ENCODE measurements at places on chromosomes 11 and 22.

DNA sequence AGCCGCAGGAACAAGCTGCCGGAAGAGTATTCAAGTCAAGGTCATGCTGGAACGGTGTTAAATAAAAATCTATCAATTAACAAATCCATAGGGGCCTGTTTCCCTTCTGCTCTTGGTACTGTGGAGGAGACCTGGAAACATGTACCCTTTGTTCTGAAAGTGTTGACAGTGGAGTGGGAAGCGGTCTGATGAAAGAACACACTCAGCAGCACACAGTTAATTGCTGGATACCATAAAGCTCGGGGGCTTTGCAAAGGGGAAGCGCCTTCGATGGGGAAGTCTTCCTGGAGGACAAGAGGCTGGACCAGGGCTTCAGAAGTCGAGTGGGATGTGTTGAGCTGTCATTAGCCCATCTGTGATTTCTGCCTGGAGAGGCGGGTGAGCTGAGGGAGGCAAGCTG lies 112.5 kb upstream of the CLPB start:
- DNase-seq: peak; percentile 49

DNA sequence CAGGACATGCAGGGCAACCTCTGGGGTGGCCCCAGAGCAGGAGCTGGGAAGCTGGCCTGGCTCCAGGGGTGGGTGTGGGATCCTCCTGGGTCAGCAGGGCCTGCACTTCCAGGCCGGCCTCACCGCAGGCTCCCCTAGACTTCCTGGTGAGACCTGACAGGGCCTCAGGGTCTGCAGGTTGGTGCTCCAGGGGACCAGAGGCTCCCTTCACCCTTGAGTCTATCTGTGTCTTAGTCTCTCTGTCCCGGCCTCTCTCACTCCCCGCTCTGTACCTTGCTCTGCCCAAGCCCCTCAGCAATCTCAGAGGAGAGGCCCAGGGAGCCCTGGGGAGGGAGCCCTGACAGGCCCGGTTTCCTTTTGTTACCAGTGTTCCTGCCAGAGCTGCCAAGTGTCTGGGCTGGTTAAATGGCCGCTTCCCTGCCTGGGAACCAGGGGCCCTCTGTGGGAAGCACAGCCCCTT lies 13.9 kb downstream of the CD82 start:
- no peak for DNase-seq

GRCh38 chr11:101327908-101328307 lies 198.3 kb upstream of the PGR start:
- DNase-seq: no peak

DNA sequence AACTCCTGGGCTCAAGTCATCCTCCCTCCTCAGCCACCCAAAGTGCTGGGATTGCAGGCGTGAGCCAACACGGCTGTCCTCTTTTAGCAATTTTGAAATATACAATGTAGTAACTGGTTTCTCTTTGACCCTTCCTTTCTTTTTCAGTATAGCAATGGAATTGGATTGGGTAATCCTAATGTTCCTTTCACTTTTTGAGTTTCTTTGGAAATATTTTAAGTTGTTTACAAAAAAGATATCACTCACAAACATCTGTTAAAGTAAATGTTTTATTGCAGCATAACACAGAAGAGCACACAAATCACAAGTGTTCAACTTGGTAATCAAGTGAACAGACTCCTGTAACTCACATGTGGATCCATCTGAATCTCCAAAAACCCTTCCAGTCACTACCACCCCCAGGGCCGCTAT lies 44.6 kb upstream of the EP300 start:
- DNase-seq: no peak

DNA sequence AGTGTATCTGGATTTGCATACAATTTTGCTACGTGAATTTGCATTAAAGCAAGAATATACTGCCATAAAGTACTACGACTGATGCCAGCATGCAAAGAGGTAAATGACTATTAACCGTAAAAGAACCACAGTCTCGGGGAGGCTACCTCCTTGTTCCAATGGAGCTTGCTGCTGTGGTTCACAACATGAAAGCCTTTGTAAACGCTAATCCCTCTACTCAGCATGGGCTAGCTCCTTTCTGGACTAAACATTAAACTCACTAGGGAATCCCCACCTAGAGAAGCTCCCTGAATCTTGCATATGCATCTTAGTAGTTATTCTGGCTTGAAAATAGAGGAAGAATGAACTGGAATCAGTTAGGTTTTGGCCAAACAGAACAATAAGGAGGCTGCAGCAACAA lies 60.5 kb upstream of the ARHGAP32 start:
- no peak for DNase-seq

DNA sequence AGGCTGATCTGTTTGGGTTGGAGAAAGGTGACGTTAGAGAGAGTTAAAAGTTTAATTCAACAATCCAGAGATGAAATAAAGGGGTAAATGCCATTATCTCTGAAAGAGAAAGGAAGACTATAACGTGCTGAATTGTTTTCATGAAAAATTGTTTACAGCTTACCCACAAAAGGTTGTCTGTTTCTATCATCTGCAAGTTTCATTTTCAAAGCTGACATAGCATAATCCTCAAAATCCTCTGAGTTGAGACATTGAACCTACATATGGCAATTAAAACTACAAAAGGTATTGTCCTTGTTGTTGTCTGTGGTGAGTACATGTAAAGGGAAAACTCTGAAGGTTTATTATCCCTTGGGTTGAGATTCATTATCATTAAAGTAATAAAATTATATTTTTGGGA lies 569.9 kb downstream of the LUZP2 start:
- DNase-seq: no peak

- DNase-seq: no peak
Observed at GRCh38 chr11:57487920-57488659, 27.4 kb downstream of the SLC43A1 start.

DNA sequence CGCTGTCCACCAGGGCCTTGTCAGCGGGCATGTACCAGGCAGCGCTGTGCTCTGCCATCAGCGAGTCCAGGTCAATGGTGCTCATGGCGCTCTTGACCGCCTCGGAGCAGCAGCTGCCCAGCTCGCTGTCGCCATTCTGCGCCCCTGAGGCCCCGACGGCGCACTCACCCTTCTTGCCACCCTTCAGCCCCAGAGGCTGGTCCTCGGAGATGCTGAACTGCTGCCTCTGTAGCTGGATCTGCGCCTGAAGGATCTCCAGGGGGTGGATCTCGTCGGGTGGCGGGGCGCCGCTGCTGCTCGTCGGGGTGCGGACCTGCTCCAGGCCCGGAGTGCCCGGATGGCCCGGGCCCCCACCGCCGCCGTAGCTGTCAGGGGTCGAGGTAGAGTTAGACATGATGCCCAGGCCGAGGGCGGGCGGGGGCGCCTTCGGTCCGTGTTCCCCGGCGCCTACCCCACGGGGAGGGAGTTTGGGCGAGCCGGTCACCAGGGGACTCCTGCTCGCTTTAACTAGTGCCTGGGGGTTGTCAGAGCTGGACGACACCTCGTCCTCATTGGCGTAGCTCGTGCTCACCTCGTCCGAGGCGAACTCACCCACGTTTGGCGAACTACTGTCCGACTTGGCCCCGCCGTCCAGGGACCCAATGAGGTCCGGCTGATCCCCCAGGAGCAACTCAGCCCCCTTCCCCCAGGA lies 4.6 kb downstream of the MN1 start:
- DNase-seq: no peak

GRCh38 chr11:125433454-125434121 lies 62.5 kb downstream of the FEZ1 start:
- DNase-seq: no peak

GRCh38 chr22:38623351-38623750 lies 32.8 kb downstream of the FAM227A start:
- DNase-seq: no peak

GRCh38 chr22:37809672-37810333 lies 2.1 kb downstream of the GCAT start:
- no peak for DNase-seq

DNA sequence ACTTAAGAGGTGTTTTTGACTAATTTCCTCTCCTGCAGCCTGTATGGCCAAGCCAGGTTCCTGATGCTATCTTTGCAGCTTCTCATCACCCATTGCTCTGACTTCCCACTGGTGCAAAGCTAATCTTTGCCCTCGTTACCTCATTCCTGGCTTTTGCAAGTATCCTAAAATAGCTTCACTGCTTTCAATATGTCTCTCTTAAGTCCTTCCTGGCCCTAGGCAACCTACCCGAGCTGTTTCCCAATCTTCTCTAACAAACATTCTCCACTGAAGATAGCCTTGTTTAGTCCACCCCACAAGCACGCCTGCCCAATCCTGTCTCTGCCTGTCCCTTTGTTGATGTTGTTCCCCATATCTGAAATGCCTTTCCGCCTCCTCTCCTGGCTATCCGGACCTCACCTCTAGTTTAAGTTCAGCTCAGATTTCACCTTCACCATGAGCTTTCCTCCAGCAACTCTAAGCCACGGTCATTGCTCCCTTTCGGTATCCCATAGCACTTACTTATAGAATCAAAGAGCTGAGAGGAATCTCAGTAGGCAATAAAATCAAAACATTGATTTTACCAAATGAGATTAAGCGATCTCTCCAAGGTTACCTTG lies 30.1 kb upstream of the CECR2 start:
- DNase-seq: no peak

DNA sequence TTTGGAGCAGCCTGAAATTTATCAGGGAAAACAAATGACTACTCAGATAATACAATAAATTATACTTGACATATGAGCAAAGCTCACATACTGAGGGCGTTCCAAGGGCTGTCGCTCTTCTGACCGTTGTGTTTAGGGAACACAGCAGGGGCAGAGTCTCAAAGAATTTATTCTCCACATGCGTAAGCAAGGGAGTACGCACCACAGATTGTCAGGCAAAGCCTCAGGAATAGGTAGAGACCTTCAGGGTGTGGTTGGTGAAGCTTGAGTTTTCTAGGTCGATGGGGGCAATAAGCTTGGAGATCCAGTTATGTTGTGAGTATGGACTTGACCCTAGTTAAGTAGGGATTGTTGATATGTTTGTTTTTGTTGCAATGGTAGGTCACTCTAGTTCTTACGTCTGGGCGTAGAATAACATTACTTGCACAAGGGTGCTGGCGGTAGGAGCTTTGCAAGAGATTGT lies 830 bp downstream of the ACAT1 start:
- no peak for DNase-seq
